SHP77 treated with DMSO at 0.1 percent for 48 hours (cell line): ENCODE measurements at places on chromosomes 2 and 18.

GRCh38 chr2:117794668-117795067, 19.8 kb upstream of the DDX18 start:
- DNase-seq: no peak

- DNase-seq: no peak
Observed at GRCh38 chr2:239153806-239154591, 246.8 kb downstream of the HDAC4 start.

DNA sequence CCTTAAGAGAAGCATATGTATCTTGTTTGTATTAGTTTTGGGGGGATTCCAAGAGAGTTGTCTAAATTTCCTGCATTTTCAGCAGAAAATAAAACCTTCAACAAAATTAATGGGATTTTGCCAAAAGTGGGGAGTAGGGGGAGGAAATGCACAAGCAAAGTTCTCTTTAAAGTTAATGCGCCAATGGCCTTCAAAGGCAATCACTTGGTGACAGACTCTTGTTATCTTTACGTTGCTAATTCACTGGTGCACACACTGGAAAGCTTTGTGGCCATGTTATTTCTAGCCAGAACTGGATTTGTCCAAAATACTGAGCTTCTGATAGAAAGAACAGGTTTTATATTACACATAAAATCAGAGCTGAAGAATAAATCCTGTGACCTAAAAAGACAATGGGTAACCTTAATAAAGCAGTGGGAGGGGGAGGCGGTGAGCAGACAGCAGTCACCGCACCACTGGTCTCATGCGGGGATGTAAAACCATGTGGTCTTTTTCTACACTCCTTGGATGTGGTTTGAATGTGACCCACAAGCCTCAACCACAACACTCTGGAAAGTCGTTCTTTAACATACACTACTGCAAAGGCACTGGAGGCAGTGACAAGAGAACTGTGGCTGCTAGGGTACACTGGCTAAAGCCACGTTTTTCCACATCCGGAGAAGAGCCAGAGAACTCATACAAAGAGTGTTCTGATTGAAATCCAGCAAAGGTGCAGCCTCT, 176.9 kb upstream of the SMAD7 start:
- DNase-seq: no peak

DNA sequence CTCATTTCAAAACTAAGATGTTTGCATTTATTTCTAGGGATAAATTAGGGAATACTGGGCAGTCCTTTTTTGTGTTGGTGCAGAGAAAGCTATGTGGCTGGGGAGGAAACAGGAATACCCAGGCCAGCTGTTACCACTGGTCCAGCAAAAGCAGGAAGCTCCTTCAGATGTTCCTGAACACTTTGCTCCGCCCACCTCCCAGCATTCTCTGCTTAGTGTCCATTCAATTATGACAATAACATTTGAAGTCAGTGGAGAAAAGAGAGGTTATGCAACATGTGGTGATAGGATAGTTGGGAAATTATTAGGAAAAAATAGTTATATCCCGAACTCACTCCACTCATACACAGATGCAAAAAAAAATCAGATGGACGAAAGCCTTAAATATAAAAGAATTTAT, 22.1 kb upstream of the ARPC2 start:
- no peak for DNase-seq

GRCh38 chr18:45173799-45174519, 441.3 kb upstream of the SLC14A2 start:
- DNase-seq: no peak

DNA sequence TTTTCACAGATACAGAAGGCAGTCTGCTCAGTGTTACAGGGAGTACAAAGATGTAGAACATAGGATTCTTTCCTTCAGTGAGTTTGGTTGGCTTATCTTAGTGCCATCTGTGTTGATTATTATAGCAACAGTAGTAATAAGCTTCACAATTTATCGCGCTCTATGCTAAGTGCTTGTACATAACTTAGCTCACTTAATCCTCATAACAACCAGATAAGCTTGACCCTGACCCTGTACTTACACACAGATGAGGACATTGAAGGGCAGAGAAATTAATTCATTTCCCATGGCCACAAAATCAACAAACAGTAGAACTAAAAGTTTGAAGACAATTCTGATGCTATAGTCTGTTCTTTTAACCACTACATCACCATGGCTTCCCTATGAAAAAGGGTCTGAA, 121.8 kb downstream of the SPHKAP start:
- no peak for DNase-seq

DNA sequence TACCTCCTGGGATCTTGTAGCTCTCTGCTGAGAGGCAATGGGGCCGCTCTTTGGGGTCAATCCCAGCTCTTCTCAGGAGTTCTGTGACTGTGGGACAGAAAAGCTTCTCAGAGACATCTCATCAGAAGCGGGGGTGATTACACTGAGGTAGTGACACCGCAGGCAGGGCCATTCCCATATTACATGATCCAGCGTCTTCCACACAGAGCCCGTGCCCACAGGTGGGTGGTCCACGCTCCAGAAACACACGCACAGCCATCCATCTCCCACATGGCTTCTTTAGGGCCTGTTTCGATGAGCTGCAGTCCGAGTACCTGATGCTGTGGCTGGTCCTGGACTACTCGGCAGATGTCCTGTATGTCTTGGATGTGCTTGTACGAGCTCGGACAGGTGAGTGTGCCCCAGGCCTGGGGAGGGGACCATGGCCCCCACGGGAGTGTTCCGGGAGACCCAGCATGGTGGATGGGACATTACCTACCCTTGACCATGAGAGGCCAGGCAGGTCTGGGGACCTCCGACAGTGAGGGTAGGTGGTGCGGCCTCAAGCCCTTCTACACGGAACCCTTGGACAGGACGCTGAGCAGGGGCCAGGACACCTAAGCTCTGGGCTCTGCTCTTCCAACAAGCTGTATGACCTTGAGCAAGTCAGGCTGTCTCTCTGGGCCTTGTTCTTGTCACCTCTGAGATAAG, 45.5 kb downstream of the CNGA3 start:
- DNase-seq: no peak

- DNase-seq: no peak
Observed at GRCh38 chr2:68172521-68172920, 14.8 kb downstream of the PNO1 start.

DNA sequence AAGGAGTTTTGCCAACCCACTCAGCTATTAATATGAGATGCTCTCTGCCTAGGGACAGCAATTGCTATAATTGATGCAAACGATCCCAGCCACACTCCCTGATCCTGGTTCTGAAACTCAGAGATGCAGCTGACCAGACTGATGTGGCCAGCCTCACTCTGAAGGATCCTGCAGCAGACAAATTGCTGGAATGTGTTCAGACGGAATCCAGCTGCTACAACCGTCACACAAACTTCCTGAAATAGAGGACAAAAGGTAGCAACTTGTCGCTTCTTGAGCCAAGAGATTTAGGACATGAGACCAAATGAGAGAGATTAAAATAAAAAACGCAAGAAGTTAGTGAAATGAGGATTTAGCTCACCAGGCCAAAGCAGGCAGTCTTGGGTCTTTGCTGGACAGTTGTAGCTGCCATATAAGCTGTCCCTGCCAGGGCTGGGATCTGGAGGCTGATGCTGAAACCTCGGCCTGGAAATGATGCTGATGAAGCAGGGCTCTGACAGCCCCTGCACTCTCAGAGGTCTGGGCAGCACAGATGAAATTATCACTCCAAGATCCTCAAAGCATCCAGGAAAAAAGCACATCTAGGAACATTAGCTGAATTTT, 8.3 kb upstream of the YWHAQ start:
- DNase-seq: no peak

GRCh38 chr2:64711252-64711800, 57.6 kb upstream of the SERTAD2 start:
- DNase-seq: no peak

DNA sequence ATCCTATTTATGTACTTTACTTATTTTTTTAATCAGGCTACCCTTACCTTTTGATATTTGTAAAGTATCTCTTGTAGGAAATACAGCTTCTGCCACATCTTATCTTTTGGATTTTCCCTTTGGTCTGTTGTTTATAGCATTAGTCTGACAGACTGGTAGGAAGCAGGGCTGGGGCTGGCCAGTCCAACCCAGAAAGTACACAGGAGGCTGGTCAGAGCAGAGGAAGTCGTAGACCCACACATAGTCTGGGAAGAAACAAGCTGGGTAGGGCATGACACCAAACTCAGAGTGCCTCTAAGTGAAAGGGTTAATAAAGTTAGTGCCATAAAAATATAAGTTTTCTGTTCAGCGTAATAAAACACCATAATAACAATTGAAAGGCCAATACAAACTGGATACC, 51.7 kb downstream of the BOLA3 start:
- no peak for DNase-seq

GRCh38 chr2:19494241-19494640, 135.8 kb upstream of the OSR1 start:
- no peak for DNase-seq

DNA sequence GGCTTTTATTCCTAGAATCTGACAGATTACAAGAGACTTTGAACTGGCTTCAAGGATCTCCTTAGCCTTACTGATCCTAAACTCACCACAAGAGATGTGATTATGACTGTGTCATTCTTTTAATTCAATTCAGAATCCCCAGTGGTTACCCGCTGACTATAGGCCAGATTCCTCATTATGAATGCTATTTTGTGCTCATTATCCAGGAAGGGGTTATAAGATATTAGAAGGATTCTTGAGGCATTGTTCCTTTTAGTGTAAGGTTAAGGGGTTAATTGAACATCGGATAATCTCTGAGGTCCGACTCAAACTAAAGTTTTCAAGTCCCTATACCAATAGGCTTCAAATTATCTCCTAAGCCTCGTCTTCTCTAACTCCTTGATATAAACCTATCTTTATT, 39.4 kb upstream of the TDRD15 start:
- DNase-seq: no peak

DNA sequence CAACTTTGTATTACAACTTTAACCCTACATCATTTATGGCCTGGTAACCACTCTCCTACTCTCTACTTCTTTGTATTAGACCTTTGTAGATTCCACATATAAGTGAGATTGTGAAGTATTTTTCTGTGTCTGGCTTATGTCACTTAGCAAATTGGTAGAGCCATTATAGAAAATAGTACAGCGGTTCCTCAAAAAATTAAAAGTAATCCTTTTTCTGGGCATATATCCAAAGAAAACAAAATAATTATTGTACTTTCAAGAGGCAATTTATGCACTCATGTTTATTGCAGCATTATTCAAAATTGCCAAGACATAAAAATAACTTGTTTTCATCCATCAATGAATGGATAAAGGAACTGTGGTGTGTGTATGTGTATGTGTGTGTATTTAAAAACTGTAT, 537.5 kb upstream of the FSIP2 start:
- DNase-seq: peak; percentile 16

DNA sequence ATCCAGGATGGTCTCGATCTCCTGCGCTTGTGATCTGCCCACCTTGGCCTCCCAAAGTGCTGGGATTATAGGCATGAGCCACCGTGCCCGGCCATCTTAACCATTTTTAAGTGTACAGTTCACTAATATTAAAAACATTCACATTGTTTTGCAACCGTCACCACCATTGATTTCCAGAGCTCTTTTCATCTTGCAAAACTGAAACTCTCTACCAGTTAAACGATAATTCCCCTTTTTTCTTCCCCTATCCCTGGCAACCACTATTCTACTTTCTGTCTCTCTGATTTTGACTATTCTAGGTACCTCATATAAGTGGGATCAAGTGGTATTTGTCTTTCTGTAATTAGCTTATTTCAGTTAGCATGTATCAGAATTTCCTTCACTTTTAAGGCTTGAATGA, 16.8 kb upstream of the NEUROD1 start:
- no peak for DNase-seq

- no peak for DNase-seq
Observed at GRCh38 chr18:42414756-42415454, 459.9 kb downstream of the PIK3C3 start.

DNA sequence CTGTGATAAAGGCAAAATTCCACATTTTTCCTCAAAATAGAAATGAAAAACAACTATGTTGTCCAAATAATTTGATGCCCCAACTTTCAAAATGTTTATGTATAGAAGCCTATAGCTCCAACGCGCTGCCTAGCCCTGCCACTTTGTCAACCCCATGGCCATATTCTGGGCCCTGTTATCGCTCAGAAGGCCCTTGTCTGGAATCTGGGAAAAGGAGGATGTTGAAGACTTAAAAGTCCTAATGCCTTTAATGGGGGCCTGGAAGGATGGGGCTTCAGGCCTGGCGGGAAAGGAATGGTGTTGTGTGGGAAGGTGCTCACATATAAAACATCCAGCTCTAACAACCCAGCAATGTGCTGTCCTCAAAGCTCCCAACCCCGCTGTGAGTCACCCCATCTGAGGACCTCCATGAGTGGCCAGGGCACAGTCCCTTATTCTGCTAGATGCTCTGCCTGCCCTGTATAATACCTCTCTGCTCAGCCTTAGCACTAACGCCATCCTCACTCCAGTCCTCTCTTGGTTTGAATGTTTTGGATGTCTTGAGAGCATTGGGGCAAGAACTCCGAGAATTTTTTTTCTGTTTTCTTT, 86.0 kb downstream of the ACSL3 start:
- DNase-seq: no peak

DNA sequence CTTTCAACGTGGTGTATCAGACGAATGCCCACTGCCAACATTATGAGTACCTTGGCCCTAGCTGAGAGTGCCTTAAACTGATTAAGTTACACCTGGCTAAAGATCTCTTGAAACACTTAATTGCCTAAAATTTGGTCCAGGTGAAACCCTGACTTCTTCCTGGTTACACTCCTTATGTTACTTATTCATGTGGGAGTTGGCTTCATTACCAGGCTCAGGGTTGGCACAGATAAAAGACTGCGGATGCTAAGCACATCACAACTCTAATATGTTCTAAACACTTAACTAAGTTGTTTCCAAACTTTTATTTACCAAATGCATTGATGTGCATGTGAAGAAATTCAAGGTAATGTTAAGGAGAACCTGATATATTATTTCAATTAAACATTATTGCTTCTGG, 298.9 kb downstream of the TCF4 start:
- no peak for DNase-seq

DNA sequence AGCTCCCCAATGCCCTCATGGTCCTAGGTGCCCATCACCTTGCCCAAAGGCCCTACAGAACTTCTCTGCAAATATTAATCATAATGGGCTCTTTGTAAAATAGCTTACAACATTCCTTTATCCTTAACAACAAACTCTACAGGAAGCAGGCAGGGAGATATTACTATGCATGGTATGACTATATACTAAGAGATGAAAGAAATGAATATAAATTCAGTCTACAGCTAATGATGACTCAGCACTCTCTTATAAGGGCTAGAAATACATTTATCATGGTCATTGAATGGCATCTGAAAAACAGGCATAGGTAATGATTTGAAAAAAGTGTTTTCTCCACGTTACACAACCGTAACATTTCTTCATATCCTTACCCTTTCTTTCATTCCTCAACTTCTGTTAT, 254.8 kb upstream of the DSEL start:
- no peak for DNase-seq

- no peak for DNase-seq
Observed at GRCh38 chr2:140880573-140880972, 1250.2 kb downstream of the LRP1B start.

DNA sequence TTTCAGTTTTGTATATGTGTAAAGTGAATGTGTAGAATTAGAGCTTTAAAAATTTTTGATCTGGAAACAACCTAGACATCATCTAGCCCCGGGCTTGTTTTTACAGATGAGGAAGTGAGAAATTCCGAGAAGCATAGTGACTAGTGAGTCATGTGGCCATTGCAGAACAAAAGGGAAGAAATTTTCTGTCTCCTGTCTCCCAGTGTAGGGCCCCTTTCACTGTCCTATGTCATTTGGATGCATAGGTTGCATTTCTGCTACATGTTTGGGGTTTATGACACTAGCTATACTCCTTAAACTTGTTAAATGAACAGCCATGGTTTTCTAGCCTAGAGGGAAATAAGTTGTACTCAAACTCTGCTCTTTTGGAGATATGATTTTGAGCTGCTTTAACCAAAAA, 84.6 kb downstream of the PLCL1 start:
- DNase-seq: no peak
